Endothelial cell (in vitro differentiated cells): ENCODE measurements at places on chromosomes 2 and 18.
A peak's percentile ranks its signal among the peaks of the same experiment; 100 is the strongest.

GRCh38 chr18:72225958-72226357, 318.2 kb downstream of the CBLN2 start:
- no peak for DNase-seq

DNA sequence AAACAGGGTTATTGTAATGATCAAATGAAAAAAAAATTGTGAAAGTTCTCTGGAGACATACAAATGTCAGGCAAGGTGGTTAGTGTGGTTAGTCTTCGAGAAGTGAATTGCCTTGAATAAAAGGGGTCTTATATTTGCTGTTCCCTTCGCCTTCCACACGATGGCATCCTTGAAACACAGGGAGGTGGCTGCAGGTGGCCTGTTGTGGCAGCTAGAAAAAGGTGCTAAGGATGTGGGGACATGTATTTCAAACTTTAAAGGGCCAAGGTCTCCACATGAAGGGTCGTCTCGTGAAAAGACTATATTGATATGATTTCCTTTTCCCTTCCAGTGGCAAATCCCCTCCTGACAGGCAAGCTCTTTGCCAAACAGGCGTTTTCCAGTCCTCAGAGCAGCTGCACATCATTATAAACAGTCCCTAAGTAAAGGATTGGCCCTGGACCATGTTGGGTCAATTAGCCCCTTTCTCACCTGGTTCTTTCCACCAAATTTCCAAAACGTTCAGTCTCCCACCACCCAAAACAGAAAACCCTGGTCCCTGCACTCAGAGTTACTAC, 68.5 kb downstream of the COPS8 start:
- DNase-seq, result peak; percentile 39

GRCh38 chr2:237244976-237245646, 159.4 kb downstream of the COPS8 start:
- DNase-seq, result no peak

DNA sequence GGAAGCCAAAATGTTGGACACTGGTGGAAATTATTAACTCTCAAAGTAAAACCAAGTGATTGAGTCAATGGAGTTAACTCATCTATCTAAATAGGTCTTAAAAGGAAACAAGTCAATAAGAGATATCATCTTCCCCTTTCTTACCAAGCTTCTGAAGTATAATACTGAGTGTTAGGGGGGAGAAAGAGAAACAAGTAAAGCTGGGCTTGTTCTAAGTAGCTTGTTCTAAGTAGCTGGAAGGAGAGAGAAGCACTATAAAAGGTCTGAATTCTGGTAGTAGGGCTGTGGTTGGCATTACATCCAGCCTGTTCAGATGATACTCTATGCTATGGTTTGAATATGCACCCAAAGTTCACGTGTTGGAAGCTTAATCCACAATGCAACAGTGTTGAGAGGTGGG, 26.8 kb downstream of the YES1 start:
- no peak for DNase-seq

- no peak for DNase-seq
Measured at GRCh38 chr18:59954755-59955156, 55.0 kb downstream of the PMAIP1 start.

DNA sequence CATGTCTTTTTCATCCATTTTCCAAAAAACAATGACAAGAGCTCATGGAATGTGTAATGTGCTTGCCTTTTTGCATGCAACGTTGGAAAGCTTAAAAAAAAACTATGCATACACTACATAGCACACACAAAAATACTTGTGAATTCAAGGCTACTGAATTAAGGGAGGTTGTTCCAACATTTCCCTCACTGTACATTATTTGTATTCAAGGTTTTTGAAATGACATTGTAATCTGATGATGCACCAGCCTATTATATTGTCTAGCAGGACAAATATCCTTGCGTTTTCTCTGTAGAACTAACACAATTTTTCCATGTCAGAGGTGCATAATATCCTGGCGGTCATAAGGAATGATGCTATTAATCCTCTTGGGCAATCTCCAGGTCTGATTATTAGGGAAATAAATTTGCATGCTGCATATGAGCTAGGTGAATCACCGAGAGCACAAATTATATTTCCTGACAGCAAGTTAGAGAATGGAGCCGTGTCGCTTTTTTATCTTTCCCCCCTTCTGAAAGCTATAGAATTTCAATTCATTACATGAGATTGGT, 836.9 kb upstream of the FANCL start:
- no peak for DNase-seq

DNA sequence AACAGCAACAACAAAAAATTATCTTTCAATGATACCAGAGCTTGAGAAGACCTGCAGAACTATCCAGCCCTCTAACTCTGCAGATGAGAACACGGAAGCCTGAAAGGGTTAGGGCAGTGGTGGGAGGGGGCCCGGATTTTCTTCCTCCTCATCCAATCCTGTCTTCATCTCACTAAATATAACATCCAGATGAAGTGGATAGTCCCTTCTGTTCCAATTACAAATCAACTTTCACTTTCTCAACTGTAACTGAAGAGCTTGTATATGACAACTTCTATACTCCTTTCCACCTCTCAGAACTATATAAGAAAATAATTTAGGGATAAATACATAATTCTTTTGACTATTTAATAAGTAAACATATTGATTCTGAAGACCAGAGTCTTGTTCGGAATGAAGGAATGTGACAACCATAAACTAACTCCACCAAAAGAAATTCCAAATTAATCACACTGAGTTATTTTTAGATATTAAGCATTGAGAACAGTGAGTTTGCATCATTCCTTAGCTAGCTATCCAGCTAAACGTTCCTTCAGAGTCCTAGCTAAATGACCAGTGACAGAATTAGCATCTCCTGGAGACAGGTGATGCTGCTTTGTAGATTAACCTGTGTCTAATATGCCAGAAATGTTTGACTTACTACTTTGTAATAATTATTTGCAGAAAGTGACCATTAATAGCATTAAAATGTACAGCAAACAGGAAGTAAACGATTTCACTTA, 32.7 kb downstream of the SFT2D3 start:
- no peak for DNase-seq

DNA sequence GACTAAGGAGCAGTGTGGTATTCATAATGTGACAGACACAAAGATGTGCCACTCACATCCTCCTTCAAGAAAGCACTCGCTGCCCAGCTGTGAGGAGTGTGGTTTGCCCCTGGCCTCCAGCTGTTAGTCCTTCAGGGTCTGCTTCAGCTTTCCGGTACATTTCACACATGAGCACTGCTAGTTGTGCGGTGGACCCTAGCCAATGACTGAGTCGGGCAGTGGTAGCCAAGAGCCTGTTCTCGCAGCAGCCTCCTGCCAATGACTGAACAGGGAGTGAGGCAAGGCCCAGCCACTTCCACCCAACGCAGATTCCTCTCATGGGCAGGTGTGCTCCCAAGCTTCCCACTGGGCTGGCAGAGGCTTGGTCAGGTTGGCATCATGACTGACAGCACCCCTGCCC, 254.3 kb downstream of the RBM43 start:
- DNase-seq, result no peak

GRCh38 chr2:13218205-13218604, 501.5 kb downstream of the TRIB2 start:
- no peak for DNase-seq

GRCh38 chr2:149421791-149422190, 91.4 kb downstream of the LYPD6 start:
- DNase-seq, result no peak

GRCh38 chr2:56001947-56002346, 78.4 kb upstream of the EFEMP1 start:
- no peak for DNase-seq

- no peak for DNase-seq
Measured at GRCh38 chr2:187514930-187515329, 39.3 kb downstream of the TFPI start.

DNA sequence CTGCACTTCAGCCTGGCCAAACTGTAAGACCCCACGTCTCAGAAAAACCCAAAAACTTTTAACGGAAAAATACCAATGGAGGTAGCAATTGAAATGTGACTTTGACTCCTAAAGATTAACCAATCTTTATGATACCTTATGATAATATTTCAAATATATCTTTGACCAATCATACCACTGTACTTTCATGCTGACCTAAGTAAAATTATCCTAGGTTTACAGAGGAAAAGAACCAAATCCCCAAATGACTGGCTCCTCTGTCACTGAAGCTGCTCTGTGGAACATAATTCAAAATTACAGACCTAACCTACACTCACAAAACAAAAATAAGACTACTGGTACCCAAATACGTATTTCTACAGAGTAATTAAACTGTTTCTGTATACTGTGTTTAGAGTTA, 7.7 kb upstream of the STPG4 start:
- DNase-seq, result no peak

GRCh38 chr18:50518787-50519546, 40.9 kb upstream of the MAPK4 start:
- no peak for DNase-seq

GRCh38 chr2:165203689-165204559, at the start of gene SCN3A:
Gene SCN3A, minus strand, starts transcription at chr2:165204050. Its CDS starts 27,656 bp downstream, at chr2:165176394.
- DNase-seq, result peak; percentile 52

DNA sequence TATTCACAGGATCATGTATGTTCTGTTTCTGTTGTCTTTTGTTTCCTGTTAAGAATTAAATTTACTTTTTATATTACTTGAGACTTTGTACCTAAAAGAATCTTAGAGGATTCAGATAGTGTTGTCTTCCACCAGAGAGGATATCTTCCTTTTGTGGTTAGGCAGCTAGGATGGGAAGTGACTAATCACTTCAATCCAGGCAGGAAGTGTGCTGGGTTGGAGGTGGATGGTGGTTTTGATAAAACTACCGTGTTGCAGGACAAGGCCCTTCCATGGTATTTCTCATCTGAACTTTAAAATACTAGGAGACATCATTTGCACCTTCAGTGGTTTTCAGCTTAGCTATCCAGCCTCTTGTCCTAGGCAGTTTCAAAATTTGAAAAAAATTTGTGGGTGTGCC, 728.6 kb upstream of the CDH2 start:
- no peak for DNase-seq

DNA sequence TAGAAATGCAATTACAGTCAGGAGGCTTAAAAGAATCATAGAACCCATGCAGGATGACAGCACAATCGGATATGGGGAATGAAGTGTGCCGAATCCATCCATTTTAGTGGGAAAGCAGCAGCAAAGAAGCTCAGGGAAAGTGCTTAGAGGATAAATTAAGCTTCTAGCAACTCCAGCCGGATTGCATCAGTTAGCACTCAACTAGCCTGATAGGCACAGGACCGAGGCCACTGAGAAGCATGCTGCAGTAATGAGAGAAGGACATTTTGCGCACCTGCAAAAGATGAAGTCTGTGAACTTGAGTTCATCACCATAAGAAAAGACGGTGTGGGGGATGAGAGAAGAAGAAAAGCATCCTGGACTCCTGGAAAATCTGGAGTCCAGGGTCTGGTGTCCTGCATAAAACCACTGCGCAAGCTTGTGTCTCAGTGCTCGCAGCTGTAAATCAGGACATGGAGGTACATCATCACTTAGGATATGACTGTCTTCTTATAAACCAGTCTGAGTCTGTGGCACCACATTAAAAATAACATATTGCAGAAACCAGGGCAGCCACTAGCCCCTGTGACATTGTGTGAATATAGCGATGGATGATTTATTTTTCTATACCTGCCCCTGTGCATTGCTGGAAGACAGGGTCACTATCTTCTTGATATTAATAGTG, 665.5 kb upstream of the SOX11 start:
- no peak for DNase-seq

DNA sequence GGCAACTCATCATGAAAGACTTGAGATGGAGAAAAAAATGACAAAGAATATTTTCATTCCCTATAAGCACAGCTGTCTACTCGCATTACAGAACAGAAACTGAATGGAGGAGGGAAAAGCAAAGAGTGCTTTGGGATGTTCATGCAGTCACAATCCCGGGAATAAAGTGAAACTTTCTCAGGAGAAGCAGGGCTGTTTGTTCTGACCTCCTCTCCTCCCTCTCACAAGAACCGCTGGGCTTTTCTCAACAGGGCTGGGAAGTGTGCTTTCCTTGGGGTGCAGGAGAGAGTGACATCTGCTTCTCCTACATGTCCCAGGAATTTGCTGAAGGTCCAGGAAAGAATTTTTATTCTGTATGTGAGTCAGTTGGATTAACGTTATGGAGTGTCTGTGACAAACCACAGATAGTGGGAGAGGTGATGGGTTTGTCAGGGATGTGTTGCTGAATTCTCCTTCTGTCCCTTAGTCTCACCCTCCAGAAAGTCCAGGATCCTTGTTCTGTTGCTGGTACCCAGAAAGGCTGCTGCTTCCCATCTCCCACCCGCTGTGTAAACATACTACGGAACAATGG, 125.6 kb downstream of the HRH4 start:
- no peak for DNase-seq

GRCh38 chr2:105943977-105944376, 199.3 kb downstream of the NCK2 start:
- DNase-seq, result no peak

GRCh38 chr2:172467382-172467781, 40.0 kb downstream of the ITGA6 start:
- no peak for DNase-seq

DNA sequence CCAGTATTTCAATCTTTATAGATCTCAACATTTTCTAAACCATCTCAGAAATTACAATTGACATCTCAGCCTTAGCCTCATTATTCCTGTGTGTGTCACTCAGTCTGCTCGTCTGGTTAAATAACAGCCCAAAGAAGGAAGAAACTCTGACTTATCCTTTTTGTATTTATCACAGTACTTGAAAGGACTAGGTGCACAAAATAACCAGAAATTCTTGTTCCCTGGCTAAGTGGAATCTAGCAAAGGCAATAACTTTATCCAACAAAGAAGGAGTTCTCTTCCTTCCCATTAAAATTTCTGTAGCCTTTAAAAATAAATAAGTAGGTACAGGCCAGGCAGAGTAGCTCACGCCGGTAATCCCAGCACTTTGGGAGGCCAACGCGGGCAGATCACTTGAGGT, 139.9 kb upstream of the PID1 start:
- DNase-seq, result no peak

DNA sequence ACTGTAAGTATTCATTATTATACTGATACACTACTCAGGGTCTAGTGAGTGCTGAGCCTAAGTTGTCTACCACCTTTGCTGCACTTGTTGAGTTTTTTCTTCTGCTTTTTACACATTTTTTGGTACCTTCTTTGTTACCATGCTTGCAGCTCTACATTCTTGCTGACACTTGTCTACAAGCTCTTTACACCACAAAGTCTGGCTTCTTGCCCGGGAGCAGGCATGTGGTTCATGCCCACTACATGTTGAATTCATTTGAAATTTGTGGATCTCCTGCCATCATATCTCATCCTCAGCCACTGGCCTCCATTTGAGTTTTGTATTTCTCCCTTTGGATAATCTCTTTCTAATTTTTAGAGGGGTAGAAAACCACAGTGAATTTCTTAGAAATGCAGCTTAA, 29.9 kb downstream of the IL18R1 start:
- no peak for DNase-seq

DNA sequence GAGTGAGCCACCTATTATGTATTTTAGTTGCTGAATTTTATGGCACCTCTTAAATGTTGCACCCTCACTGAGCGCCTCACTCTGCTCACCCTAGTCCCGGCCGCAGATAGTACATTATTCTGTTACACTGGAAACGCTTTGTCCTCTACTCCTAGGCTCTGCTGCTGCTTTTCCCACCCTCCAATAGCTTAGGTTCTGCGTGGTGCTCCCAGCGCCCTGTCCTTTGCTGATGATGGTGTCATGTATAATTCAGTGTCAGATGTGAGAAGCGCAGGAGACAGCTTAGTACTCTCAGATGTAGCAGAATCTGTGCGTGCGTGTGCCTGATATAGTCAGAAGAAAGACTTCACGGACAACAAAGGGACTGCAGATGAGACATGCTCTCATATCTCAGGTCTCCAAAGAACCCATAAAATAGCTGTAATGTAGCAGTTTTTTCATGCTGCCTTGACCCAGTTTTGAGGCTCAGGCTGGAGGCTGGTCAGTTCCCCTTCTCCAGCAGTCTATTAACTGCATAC, 1.4 kb upstream of the REEP1 start:
- no peak for DNase-seq

- DNase-seq, result no peak
Measured at GRCh38 chr2:241036397-241036963, 38.1 kb downstream of the SNED1 start.
